ENCODE measurements at places on chromosomes 1 and 21.

DNA sequence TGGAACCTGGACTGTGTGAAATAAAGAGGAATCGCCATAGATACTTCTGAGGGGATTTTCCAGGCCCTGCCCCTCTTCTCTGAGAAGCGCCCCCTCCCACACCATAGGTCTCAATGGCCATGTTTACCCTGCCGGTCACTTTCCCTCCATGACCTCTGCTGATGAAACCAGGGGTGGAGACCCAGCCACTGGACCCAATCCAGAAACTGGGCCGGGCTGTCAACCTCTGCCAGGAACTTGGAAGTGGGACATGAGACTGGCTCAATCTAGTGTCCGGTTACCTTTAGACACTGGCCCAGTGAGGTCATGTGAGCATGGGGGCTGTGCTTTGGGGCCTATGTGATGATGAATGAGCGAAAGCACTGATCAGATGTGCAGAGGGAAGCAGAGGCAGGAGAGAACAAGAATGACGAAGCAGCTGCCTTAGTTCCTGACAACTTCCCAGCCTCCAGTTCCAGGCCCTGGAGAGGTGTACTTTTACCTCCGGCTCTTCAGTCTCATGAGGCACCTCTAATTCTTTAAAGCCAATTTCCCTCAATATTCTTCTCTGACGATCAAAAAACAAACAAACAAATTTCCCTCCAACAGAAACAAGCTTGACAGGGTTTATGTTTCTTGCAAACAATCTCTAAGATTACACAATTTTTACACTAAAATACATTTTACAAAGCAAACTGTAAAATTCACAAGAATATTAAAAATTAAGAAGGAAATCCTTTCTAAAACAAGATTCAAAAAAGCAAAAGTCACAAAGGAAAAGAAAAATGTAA lies 4.9 kb downstream of the ASAP3 start:
- DNase-seq = peak; percentile 56

GRCh38 chr1:65882076-65882475 lies 89.4 kb downstream of the PDE4B start:
- no peak for DNase-seq

GRCh38 chr1:12204754-12205658 lies 24.8 kb upstream of the VPS13D start:
- no peak for DNase-seq

- no peak for DNase-seq
Observed at GRCh38 chr1:214923278-214923915, 159.1 kb upstream of the KCNK2 start.

DNA sequence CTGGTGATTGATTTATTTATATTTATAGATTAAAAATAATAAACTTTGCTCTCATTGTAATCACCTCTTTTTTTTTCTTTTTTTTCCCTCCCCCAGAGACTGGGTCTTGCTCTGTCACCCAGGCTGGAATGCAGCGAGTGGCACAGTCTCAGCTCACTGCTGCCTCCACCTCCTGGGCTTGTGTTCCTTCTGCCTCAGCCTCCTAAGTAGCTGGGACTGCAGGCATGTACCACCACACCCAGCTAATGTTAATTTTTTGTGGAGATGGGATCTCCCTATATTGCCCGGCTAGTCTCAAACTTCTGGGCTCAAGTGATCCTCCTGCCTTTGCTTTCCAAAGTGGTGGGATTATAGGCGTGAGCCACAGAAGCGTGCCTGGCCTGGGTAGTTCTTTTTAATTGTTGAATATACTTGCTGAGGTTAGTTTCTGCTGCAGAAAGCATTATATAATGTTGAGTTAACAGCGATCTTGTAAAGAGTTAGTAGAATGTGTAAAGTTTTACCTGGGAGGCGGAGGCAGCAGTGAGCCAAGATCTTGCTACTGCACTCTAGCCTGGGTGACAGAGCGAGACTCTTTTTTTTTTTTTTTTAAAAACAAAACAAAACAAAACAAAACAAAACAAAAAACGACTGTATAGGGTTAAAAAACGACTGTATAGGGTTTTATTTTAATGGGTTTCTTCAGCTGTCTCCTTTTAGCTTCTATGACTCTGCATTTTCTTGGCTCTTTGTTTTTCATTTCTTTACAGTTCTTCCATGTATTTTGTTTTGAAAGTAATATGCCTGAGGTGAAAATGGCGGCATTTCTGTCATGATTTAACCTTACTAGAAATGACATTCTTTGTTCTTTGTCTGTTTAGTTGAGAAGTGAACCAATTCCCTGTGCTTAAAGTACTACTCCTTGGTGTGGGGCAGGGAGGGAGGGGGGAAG lies 82.7 kb downstream of the CAMTA1 start:
- DNase-seq = no peak

- DNase-seq = no peak
Observed at GRCh38 chr1:27526569-27527222, 36.7 kb upstream of the WASF2 start.

Data from colonic mucosa (tissue), 4 donors.